Progenitor cell of endocrine pancreas (in vitro differentiated cells): ENCODE measurements at places on chromosomes 12 and 14. TPM values are rescaled to one million over a fixed set of nuclear protein-coding genes. Genes with fewer than 3 reads are reported as not detected.

DNA sequence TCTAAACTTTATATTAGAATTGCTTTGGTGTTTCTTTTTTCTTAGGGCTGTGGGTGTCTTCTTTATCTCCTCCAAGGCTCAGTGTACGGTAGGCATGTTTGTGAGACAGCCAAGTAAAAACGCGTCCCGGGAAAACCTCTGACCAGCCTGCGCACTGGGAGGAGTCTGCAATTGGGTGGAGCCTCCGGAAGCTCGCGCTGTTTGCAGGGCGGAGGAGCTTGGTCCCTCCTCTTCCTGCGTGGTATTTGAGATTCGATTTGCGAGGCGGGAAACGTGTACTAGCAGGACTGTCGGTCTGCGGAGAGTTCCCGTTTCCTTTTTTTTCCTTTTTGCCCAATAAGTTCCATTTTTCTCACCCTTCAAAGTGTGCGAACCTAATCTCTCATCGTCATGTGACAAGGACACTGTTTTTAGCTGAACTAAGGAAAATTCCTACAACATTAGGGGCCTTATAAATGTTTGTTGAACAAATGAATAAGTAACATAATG is 182.1 kb upstream of the OTX2 start:
- DNase-seq: no peak
- peaks cover 2% of the 10 kb centered on the region for H3K36me3 ChIP-seq
- H3K4me1 ChIP-seq: peaks cover 8% of the 10 kb centered on the region
- H3K27me3 ChIP-seq: peaks cover 4% of the 10 kb centered on the region
- no peak overlapping the region for H3K4me3 ChIP-seq

DNA sequence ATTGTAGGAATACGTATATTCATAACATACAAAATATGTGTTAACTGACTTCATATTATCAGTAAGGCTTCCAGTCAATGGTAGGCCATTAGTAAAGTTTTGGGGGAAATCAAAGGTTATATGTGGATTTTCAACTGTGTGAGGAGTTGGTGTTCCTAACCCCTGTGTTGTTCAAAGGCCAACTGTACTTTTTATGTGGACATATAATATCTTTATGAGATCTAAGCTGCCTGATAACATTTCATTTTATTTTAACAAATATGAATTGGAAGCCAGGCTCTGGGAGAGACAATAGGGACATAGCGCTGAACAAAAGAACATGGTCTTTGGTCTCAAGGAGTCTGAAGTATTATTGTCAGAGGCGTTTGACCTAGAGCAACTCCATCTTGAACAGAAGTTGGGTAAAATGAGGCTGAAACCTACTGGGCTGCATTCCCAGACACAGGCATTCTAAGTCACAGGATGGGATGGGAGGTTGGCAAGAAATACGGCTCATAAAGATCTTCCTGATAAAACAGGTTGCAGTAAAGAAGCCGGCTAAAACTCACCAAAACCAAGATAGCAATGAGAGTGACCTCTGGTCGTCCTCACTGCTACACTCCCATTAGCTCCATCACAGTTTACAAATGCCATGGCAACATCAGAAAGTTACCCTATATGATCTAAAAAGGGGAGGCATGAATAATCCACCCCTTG is 147.2 kb downstream of the KSR2 start:
- no peak overlapping the region for H3K27ac ChIP-seq
- no peaks in the 10 kb centered on the region for H3K27me3 ChIP-seq
- no peaks in the 10 kb centered on the region for H3K4me1 ChIP-seq
- no peak for DNase-seq
- no peak overlapping the region for H3K4me3 ChIP-seq
- no peaks in the 10 kb centered on the region for H3K36me3 ChIP-seq

GRCh38 chr12:95443459-95443858 is 30.5 kb upstream of the METAP2 start:
- H3K4me3 ChIP-seq: no peak overlapping the region
- no peak overlapping the region for H3K27ac ChIP-seq
- H3K4me1 ChIP-seq: peaks cover 34% of the 10 kb centered on the region
- no peak for DNase-seq

DNA sequence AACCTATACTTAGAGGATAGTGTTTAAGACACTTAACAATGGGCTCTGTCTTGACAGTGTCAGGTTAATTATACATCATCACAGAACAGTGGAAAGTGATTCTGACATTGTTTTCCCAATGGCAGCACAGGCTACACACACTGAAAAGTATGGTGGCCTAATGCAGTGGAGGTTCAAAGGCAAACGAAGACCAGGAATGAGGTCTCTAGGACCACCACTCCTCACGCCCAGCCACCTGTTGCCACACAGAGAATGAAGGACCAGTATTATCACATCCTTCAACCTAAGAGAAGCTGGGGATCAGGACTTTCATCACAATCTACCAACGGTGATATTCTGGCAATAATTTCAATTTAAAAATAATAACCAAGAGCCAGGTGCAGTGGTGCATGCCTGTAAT is 34.5 kb upstream of the CDK2AP1 start:
- no peak overlapping the region for H3K4me3 ChIP-seq
- peaks cover 28% of the 10 kb centered on the region for H3K36me3 ChIP-seq
- peak overlapping the region; percentile 20 for H3K27ac ChIP-seq
- no peaks in the 10 kb centered on the region for H3K27me3 ChIP-seq
- no peak for DNase-seq

DNA sequence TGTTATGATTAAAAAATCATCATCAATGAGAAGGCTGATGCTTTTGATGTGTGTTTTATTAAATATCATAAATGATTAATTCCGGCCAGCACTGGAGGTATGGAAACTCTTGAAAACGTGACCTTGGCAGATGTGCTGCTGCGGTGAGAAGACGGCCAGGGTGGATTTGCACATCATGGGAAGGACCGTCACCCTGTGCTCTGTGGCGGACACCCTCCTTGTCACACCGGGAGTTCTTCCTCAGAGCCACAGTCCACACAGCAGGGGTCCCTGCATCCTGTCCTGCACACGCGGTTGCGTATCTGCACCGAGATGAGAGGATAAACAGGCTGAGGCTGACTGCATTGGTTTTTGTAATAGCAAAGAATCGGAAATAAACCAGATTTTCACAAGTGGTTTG is 33.5 kb downstream of the FZD10 start:
- no peak for DNase-seq
- H3K27me3 ChIP-seq: peaks cover 68% of the 10 kb centered on the region
- H3K36me3 ChIP-seq: no peaks in the 10 kb centered on the region
- H3K4me1 ChIP-seq: peaks cover 2% of the 10 kb centered on the region
- H3K4me3 ChIP-seq: no peak overlapping the region

- no peak overlapping the region for H3K27ac ChIP-seq
- H3K27me3 ChIP-seq: peaks cover 11% of the 10 kb centered on the region
- H3K4me3 ChIP-seq: no peak overlapping the region
- no peaks in the 10 kb centered on the region for H3K36me3 ChIP-seq
- peaks cover 4% of the 10 kb centered on the region for H3K4me1 ChIP-seq
These were observed 4.4 kb upstream of the TMTC2 start for GRCh38 chr12:82682326-82682725.

- H3K4me1 ChIP-seq: peaks cover 3% of the 10 kb centered on the region
- DNase-seq: no peak
- no peaks in the 10 kb centered on the region for H3K27me3 ChIP-seq
- no peaks in the 10 kb centered on the region for H3K36me3 ChIP-seq
These were observed 10.3 kb downstream of the GPRC5D start for GRCh38 chr12:12941450-12942350.

DNA sequence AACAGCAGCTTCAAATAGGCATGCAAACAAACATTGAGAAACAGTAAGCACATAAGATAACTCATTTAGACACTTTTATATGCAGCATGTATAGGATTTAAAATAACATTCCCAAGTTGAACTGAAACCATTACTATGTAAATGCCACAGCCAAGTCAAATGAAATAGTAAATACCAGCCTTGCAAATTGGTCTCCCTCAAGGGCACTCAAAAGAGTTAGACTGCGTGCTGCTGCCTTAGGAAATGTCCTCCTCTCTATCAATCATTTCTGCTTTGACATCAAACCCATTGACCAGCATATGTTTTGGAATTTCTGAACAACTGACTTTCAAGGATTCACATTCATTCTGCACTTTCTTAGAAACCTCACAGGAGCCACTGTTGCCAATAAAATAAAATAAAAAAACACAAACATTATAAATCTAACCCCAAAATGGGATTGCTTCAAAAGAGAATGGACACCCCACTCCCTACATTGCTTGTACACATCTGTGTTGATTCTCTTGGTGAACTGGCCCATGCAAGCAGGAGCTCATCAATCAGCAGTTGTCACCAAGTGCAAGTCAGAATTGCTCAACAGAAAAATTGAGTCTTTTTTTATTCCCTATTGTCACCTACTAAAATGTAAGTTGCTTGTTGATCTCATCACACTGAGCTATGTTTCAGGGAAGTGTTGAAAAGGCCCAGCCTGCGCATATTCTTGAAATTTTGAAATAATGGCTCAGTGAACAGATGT is 256.2 kb downstream of the DAD1 start:
- H3K27ac ChIP-seq: peak overlapping the region; percentile 97
- no peak for DNase-seq
- peaks cover 53% of the 10 kb centered on the region for H3K4me1 ChIP-seq
- peak overlapping the region; percentile 29 for H3K4me3 ChIP-seq
- peaks cover 2% of the 10 kb centered on the region for H3K36me3 ChIP-seq

- H3K36me3 ChIP-seq: no peaks in the 10 kb centered on the region
- H3K4me1 ChIP-seq: peaks cover 13% of the 10 kb centered on the region
- H3K27me3 ChIP-seq: peaks cover 72% of the 10 kb centered on the region
- no peak overlapping the region for H3K27ac ChIP-seq
These were observed 24.0 kb upstream of the CLEC4E start for GRCh38 chr12:8564656-8565055.

DNA sequence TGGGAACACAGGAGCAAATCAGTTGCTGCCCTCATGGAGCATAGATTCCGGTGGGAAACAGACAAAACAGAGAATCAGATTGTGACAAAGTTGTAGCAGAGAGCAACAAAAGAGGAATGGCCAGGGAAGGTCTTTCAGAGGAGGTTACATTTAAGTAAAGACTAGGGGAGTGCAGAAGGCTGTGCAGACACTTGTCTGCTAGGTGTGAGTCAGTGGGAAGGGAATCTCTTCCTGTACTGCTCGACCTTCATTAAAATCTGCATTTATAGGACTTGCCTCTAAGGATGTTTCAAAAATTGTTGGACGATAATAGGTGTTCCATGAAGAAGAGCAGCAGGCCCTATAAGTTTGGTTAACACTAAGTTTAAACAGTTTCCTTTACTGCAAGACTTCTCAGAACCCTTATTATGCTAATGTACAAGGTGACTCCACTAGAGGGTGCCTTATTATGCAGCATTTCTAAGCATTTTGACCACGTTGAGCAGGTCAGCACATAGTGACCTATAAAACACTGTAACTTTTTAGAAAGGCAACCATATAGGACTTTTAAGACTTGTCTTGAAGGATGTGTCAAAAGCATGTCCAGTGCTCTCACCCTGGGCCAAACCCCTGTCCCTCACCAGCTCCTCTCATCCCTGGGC is 91.8 kb upstream of the RIC8B start:
- H3K4me1 ChIP-seq: no peaks in the 10 kb centered on the region
- no peaks in the 10 kb centered on the region for H3K27me3 ChIP-seq
- no peaks in the 10 kb centered on the region for H3K36me3 ChIP-seq

DNA sequence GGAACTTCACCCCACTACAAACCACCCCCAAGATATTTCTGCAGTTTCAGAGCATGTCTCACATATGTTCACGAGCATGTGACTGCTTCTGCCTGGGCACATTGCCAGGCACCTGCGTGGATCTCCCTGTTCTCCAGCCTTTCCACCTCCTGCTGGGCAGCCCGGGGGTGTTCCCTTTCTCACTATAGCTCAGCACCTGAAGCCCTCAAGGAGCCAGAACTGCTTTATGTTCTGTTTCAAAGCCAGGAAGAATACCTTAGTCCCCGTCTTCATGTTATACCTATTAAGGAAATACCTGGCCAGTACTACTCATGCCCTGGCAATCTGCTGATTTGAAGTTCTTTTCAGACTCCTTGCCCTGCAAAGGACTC is 4.2 kb upstream of the FGF6 start:
- H3K27me3 ChIP-seq: peaks cover 51% of the 10 kb centered on the region
- no peak overlapping the region for H3K4me3 ChIP-seq

Gene CNTN1
- 3.1 and 3.6 TPM in 2 replicates for total RNA-seq

Gene GPRC5D
- not detected in 2 replicates for total RNA-seq

Gene PIWIL1
- total RNA-seq: not detected in 2 replicates

Gene CLEC4E
- total RNA-seq: not detected in 2 replicates

Gene ACOT4
- 1.3 and 1.5 TPM in 2 replicates for total RNA-seq
